Stimulated activated CD8-positive, alpha-beta memory T cell treated with anti-CD3 and anti-CD28 coated beads, Interleukin-2, amount 100 ng/mL, for 1 hour (primary cell): ENCODE measurements at places on chromosomes 6 and 20.

- no peak for DNase-seq
Measured at GRCh38 chr6:158026901-158027589, 45.4 kb downstream of the SYNJ2 start.

- no peak for DNase-seq
Measured at GRCh38 chr6:129936329-129937165, 75.4 kb upstream of the TMEM244 start.

GRCh38 chr20:51187261-51187660, 164.4 kb upstream of the KCNG1 start:
- DNase-seq: no peak

DNA sequence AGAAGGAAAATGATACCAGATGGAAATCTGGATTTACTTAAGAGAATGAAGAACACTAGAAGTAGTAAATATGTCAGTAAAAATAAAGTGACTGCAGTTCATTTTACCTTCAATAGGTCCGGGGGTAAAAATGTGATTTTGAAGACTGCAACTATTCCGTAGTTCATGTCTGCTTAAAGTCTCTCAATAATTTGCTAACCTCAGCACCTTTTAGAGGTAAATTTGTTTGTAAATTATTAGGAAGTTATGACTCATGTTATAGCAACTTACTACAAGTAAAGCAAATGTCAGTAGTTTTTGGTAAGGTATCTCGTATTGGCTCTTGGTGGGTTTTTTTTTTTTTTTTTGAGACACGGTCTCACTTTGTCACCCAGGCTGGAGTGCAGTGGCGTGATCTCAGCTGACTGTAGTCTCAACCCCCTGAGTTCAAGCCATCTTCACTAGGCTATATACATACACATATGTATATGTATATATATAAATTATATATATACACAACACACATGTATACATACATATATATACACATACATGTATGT, 32.1 kb downstream of the BICRAL start:
- DNase-seq: no peak

GRCh38 chr6:52509281-52510212, 67.3 kb downstream of the TRAM2 start:
- DNase-seq: no peak

- DNase-seq: no peak
Measured at GRCh38 chr6:11413728-11414127, 123.8 kb upstream of the TMEM170B start.

DNA sequence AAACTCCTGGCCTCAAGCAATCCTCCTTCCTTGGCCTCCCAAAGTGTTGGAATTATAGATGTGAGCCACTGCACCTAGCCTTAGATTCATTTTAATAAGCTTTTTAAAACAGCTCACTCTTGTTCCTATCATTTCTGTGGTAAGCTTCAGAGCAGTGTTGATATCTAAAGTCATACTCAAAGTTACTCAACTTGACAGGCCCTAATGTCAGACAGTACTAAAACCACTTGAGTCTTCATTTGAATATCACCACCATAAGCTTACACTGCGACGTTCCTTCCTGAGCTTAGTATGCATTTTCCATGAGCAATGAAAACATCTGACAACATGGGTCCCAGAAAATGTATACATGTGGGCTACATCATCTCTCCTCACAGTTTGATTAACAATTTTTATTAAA, 6.0 kb downstream of the FUCA2 start:
- no peak for DNase-seq

GRCh38 chr6:4599924-4600323, 176.3 kb upstream of the CDYL start:
- DNase-seq: no peak

DNA sequence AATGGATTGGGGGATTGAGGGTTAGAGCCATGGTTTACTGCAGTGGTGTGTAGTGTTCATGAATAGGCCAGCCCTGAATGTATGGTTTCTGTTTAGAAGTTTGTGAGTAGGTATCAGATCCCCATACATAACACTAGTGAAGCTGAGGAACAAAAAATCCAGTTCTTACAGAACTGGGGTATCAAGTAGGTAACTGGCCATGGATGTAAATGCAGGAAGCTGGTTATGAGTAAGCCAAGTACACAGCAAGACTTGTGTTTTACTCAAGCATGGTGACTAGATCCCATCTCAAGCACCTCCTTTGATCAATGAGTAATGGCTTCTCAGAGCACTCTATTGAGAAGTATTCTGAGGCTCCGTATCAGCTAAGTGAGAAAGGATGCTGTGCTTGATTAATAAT, 613.7 kb upstream of the FLRT3 start:
- DNase-seq: no peak

GRCh38 chr20:47988676-47989075, 203.4 kb upstream of the SULF2 start:
- DNase-seq: no peak

- DNase-seq: no peak
Measured at GRCh38 chr6:129701721-129702455, 8.1 kb downstream of the ARHGAP18 start.

- no peak for DNase-seq
Measured at GRCh38 chr20:9166153-9166780, 97.4 kb downstream of the PLCB4 start.

DNA sequence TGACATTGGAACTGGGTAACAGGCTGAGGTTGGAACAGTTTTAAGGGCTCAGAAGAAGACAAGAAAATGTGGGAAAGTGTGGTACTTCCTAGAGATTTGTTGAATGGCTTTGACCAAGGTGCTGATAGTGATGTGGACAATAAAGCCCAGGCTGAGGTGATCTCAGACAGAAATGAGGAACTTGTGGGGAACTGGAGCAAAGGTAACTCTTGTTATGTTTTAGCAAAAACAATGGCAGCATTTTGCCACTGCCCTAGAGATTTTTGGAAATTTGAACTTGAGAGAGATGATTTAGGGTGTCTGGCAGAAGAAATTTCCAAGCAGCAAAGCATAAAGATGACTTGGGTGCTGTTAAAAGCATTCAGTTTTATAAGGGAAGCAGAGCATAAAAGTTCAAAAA, 474.7 kb upstream of the ADGRB3 start:
- DNase-seq: no peak
